ENCODE measurements at places on chromosomes 3 and 15. TPM values are rescaled to one million over a fixed set of nuclear protein-coding genes. Genes with fewer than 3 reads are reported as not detected.

Gene UBAP1L
- 4.6 TPM for total RNA-seq

GRCh38 chr3:24302396-24302795, 192.3 kb downstream of the THRB start:
- no peaks in the 10 kb centered on the region for H3K36me3 ChIP-seq
- H3K27ac ChIP-seq, result no peak overlapping the region
- DNase-seq, result no peak
- no peaks in the 10 kb centered on the region for H3K27me3 ChIP-seq
- no peak overlapping the region for H3K4me3 ChIP-seq
- H3K4me1 ChIP-seq, result no peaks in the 10 kb centered on the region

GRCh38 chr15:95664450-95664849, 666.0 kb upstream of the NR2F2 start:
- no peak overlapping the region for H3K4me3 ChIP-seq
- no peaks in the 10 kb centered on the region for H3K4me1 ChIP-seq
- H3K27ac ChIP-seq, result no peak overlapping the region
- H3K36me3 ChIP-seq, result no peaks in the 10 kb centered on the region
- no peaks in the 10 kb centered on the region for H3K27me3 ChIP-seq

Gene ALCAM
- 115 TPM for total RNA-seq

Gene CYP1A2
- total RNA-seq, result not detected

- peaks cover 13% of the 10 kb centered on the region for H3K27me3 ChIP-seq
- H3K4me1 ChIP-seq, result peaks cover 23% of the 10 kb centered on the region
- no peak for DNase-seq
These were observed 9.5 kb downstream of the ZBTB47 start for GRCh38 chr3:42662813-42663535.

Gene CDC25A
- total RNA-seq, result 11.8 TPM

GRCh38 chr3:115246461-115247020, 99.5 kb upstream of the ZBTB20 start:
- H3K4me1 ChIP-seq, result peaks cover 4% of the 10 kb centered on the region
- no peak for DNase-seq
- H3K36me3 ChIP-seq, result no peaks in the 10 kb centered on the region
- H3K27ac ChIP-seq, result no peak overlapping the region
- H3K4me3 ChIP-seq, result no peak overlapping the region

- no peak overlapping the region for H3K4me3 ChIP-seq
- peaks cover 18% of the 10 kb centered on the region for H3K4me1 ChIP-seq
- DNase-seq, result no peak
- no peaks in the 10 kb centered on the region for H3K36me3 ChIP-seq
- H3K27me3 ChIP-seq, result no peaks in the 10 kb centered on the region
These were observed 3.0 kb upstream of the ANKRD28 start for GRCh38 chr3:15800780-15801179.

Gene ILDR1
- total RNA-seq, result not detected

- H3K4me1 ChIP-seq, result peaks cover 31% of the 10 kb centered on the region
- no peaks in the 10 kb centered on the region for H3K36me3 ChIP-seq
- no peak overlapping the region for H3K4me3 ChIP-seq
- no peaks in the 10 kb centered on the region for H3K27me3 ChIP-seq
- H3K27ac ChIP-seq, result no peak overlapping the region
- no peak for DNase-seq
These were observed 59.1 kb downstream of the SUMF1 start for GRCh38 chr3:4407941-4408340.

Gene ANKRD63
- total RNA-seq, result not detected

DNA sequence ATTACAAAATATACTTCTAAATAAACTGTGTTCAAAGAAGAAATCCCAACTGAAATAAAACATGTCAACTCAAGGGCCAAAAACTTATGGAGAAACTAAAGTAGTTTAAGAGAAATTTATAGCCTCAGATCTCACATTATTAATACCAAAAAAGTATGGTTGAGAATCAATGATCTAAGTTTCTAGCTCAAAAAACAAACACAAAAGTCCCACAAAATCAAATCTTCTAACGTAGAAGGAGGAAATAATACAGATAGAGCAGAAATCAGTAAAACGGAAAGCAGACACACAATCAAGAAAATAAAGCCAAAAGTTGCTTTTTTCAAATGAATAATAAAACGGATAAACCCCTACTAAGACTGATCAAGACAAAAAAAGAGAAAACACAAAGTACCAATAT, 2.9 kb downstream of the SUSD5 start:
- H3K27me3 ChIP-seq, result peaks cover 20% of the 10 kb centered on the region
- H3K36me3 ChIP-seq, result peaks cover 4% of the 10 kb centered on the region
- H3K4me1 ChIP-seq, result no peaks in the 10 kb centered on the region
- no peak for DNase-seq
- no peak overlapping the region for H3K27ac ChIP-seq

Gene CHRD
- 47.1 TPM for total RNA-seq

- no peak for DNase-seq
- no peaks in the 10 kb centered on the region for H3K4me1 ChIP-seq
- H3K27ac ChIP-seq, result no peak overlapping the region
- H3K36me3 ChIP-seq, result no peaks in the 10 kb centered on the region
- no peak overlapping the region for H3K4me3 ChIP-seq
These were observed 92.0 kb downstream of the FOXB1 start for GRCh38 chr15:60096157-60096556.

- DNase-seq, result no peak
- peaks cover 5% of the 10 kb centered on the region for H3K27me3 ChIP-seq
- H3K4me1 ChIP-seq, result no peaks in the 10 kb centered on the region
- no peaks in the 10 kb centered on the region for H3K36me3 ChIP-seq
These were observed 17.1 kb upstream of the GCNT3 start for GRCh38 chr15:59594493-59594942.

Gene APOD
- total RNA-seq, result not detected

Gene RASL12
- 0.44 TPM for total RNA-seq

DNA sequence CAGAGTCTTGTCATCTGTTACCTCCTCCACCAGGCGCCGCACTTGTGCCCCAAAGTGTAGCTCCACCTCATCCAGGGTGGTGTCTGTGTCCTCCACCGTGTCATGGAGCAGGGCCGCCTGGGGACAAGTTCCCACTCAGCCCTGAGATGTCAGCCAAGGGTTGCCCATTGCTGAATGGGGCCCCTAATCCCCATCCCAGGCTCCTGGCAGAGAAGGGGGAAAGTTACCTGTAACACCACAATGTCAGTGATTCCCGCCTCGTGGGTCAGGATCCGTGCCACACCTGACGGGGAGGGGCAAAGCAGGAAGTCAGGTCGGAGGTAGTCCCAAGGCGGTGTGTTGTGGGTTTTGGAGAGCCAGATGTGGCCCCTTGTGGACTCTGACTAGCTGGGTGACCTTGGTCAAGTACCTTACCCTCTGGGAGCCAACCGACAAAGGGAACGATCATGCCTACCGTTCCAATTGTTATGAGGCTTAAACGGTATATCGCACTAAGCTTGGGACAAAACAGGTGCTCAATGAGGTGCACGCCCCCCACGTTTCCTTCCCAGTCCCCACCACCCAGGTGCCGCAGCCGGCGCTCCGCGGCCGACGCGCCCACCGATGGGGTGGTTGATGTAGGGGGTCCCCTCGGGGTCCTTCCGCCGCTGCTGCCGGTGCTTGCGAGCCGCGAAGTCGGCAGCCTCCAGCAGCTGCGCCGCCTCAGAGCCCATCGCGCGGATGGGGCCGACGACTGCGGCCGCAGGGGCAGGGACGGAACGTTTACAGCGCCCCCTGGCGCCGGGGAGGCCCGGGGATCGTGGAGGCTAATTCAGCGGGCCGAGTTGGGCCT, at the start of gene HDDC3:
TSS of gene HDDC3 (minus strand) at position 722 of the 832 bp plus-strand sequence. CDS start at position 713, 9 bp downstream.
- DNase-seq, result peak; percentile 95
- H3K27me3 ChIP-seq, result peaks cover 8% of the 10 kb centered on the region
- peak within 1 kb of the TSS; percentile 80 for H3K27ac ChIP-seq

- no peak overlapping the region for H3K4me3 ChIP-seq
- no peak for DNase-seq
- H3K36me3 ChIP-seq, result no peaks in the 10 kb centered on the region
- peaks cover 21% of the 10 kb centered on the region for H3K4me1 ChIP-seq
These were observed 48.5 kb downstream of the TJP1 start for GRCh38 chr15:29773816-29774215.

- H3K27me3 ChIP-seq, result peaks cover 2% of the 10 kb centered on the region
- DNase-seq, result no peak
- no peak overlapping the region for H3K27ac ChIP-seq
- H3K4me1 ChIP-seq, result peaks cover 12% of the 10 kb centered on the region
These were observed 231.3 kb downstream of the OCA2 start for GRCh38 chr15:27867861-27868260.

DNA sequence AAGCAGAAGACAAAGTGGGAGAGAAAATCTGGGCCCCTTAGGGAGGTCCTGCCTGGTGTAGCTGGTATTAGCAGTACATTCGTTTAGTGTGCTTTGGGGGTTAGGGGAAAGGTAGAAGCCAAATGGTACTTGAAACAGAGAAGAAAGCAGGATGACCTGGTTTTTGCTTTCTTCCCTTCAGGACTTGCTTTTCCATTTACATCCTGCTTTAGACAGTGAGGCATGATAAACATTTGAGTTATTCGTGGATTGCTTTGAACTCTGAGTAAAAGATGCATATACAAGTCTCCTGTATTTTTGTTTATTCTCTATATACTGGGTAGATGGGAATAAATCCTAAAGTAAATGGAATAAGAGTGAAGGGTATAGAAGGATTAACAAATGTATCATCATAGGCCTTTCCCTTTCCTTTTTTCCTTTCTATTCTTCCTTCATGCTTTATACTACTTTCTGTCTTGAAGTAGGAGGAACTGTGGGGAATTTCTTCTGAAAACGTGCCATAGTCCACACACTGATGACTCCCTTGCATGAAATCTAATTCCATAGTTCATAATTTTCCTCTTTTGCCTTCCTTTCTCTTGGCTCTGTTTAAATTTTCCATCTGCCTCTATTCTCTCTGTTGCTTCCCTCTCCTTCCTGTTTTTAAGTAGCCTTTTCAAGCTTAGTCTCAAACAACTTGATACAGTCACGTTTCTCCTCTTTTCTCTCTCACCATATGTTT, 139.5 kb upstream of the RBMS3 start:
- no peak overlapping the region for H3K4me3 ChIP-seq
- no peak overlapping the region for H3K27ac ChIP-seq
- H3K27me3 ChIP-seq, result no peaks in the 10 kb centered on the region
- H3K36me3 ChIP-seq, result no peaks in the 10 kb centered on the region
- peaks cover 14% of the 10 kb centered on the region for H3K4me1 ChIP-seq

Gene SLC35A5
- 35.3 TPM for total RNA-seq

DNA sequence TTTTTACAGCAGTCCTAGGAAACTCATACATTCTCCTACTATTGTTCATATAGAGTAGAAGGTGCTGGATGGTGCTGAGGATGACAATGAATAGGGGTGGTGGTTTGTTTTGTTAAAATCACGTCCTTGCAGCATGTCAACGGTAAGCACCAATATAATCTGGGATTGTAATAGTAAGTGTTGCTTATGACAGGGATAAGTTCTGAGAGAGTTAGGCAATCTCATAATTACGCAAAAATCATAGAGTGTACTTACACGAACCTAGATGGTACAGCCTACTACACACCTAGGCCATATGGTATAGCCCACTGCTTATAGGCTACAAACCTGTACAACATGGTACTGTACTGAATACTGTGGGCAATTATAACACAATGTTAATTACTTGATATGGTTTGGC, 64.3 kb upstream of the TSPAN3 start:
- DNase-seq, result no peak
- H3K36me3 ChIP-seq, result peaks cover 17% of the 10 kb centered on the region
- no peaks in the 10 kb centered on the region for H3K27me3 ChIP-seq
- H3K4me1 ChIP-seq, result no peaks in the 10 kb centered on the region

Gene RASGRP1
- total RNA-seq, result not detected

DNA sequence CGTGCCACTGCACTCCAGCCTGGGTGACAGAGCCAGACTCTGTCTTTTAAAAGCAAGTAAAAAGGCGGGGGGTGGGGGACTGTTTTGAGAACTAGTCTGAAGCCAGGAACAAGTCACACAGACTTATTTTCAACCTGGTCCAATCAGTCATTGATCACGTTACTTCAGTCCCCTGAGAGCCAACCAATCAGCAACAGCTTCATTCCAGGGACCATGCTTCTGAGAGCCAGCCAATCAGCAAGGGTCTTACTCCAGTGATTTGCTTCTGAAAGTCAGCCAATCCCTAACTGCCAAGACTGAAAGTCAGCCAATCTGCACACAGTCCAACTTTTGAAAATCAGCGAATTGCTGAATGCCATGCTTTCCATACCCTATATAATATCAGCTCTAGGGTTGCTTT, 48.6 kb upstream of the C15orf39 start:
- H3K4me1 ChIP-seq, result no peaks in the 10 kb centered on the region
- H3K27ac ChIP-seq, result no peak overlapping the region
- peaks cover 18% of the 10 kb centered on the region for H3K36me3 ChIP-seq
- no peak overlapping the region for H3K4me3 ChIP-seq
- no peaks in the 10 kb centered on the region for H3K27me3 ChIP-seq
- no peak for DNase-seq

Gene USP13
- total RNA-seq, result 28.5 TPM

Gene NUTM1
- not detected for total RNA-seq

DNA sequence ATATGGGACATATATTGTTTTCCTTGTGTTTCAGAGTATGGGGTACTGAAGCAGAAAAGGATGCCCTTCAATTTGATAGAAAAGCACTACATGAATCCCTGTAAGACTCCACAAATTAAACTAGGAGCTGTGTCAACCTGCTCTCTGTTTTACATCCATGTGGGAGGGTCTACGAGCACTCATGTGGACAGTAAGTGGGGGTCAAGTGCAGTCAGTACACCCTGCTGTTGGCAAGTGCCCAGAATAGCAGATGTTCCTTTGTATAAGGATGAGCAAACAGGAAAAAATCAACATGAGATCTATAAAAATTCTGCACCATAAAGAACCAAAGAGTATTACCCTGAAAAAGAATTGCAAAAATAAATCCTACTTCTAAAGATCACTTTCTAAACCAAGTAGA, 659.9 kb downstream of the SI start:
- no peak for DNase-seq
- H3K4me3 ChIP-seq, result no peak overlapping the region
- no peaks in the 10 kb centered on the region for H3K36me3 ChIP-seq
- no peak overlapping the region for H3K27ac ChIP-seq

- no peaks in the 10 kb centered on the region for H3K4me1 ChIP-seq
- H3K27me3 ChIP-seq, result peaks cover 9% of the 10 kb centered on the region
- H3K4me3 ChIP-seq, result no peak overlapping the region
- DNase-seq, result no peak
- peaks cover 12% of the 10 kb centered on the region for H3K36me3 ChIP-seq
These were observed 1.9 kb downstream of the LAMP3 start for GRCh38 chr3:183160616-183161015.

DNA sequence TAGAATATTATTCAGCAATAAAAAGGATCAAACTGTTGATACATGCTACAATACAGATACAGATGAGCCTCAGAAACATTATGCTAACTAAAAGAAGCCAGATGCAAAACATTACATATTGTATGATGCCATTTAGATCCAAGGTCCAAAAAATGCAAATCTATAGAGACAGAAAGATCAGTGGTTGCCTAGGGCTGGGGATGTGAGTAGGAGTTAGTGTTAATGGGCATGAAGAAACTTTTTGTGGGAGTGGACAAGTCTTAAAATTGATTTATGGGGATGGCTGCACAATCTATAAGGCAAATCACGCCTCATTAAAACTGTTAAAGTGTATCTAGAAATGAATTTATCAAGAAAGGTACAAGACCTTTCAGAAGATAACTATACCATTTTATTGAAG, 45.0 kb downstream of the EHHADH start:
- no peaks in the 10 kb centered on the region for H3K36me3 ChIP-seq
- H3K4me1 ChIP-seq, result peaks cover 9% of the 10 kb centered on the region
- H3K4me3 ChIP-seq, result no peak overlapping the region
- DNase-seq, result no peak
- H3K27ac ChIP-seq, result no peak overlapping the region

GRCh38 chr15:77415450-77416147, 4.3 kb downstream of the PEAK1 start:
- no peak overlapping the region for H3K4me3 ChIP-seq
- peaks cover 18% of the 10 kb centered on the region for H3K4me1 ChIP-seq
- H3K27me3 ChIP-seq, result peaks cover 3% of the 10 kb centered on the region
- H3K27ac ChIP-seq, result no peak overlapping the region
- DNase-seq, result no peak
